GM23338 (cell line): ENCODE measurements at places on chromosomes 5 and 9. TPM values are rescaled to one million over a fixed set of nuclear protein-coding genes. Genes with fewer than 3 reads are reported as not detected.

DNA sequence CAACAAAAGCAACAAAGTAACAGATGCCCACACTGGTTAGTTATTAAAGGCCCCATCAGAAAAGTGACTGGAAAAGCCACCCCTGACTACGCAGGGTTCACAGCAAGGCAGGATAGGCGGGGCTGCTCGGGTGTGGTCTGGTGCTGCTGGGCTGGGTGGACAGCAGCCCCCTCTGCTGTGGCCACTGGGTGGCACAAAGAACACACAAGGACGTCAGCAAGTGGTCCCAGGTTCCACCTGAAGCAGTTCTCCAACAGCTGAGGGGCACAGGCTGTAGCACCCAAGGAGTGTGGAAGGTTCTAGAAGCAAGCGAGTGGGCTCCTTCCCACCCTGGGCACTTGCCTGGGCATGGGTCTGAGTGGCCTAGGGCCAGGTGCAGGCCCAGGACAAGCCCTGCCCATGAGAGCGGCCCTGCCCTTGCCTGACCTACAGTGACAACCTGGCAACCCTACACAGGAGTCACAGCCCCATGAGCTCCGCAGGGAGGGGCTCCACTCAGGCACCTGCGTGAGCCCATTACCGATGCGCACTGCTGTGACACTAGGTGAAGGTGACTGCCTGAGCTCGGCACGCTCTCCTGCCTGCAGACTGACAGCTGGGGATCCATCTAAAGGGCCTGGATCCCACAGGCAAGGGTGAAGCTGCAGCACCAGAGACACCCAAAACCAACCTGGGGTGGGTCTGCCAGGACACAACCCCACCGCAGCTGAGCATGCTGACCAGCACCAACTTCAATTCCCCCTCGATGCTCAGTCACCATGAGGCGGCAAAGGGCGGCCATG is 8.1 kb downstream of the BRD9 start:
- DNase-seq = no peak

DNA sequence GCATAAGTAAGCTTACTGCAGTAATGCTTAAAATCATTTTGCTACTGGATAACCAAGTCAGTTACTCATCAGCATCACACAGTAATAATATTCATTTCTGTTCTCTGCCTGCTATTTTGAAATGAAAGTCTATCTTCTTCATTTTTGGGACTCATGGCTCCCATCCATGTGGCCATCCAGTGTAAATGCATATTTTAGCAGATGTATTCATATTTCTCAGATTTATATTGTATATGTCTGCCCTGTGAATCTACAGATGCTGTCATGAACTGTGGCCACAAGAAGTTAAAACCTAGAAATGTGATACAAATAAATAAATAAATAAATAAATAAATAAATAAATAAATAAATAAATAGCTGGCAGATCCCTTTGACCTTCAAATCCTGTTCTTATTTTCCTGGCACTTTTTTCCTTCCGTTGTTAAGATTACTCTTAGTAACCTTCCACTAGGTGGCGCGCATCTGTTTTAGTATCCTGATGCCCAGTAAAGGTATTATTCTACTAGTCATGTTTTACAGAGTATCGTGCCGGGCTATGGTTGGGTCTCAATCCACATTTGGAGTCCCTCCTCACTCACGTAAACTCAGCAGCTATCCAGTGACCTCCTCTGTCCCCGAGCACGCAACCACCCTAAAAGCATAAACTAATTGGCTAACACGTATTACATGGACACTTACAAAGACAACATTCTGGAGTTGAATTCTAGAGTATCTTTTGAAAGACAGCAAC is 79.2 kb upstream of the IL7R start:
- DNase-seq = peak; percentile 98

- no peak for DNase-seq
These were observed 843.1 kb upstream of the WWC1 start for GRCh38 chr5:167448376-167448775.

The AQP7 gene
- not detected in 2 replicates for total RNA-seq
